COLO829 (cell line): ENCODE measurements at places on chromosomes 11 and 22.

DNA sequence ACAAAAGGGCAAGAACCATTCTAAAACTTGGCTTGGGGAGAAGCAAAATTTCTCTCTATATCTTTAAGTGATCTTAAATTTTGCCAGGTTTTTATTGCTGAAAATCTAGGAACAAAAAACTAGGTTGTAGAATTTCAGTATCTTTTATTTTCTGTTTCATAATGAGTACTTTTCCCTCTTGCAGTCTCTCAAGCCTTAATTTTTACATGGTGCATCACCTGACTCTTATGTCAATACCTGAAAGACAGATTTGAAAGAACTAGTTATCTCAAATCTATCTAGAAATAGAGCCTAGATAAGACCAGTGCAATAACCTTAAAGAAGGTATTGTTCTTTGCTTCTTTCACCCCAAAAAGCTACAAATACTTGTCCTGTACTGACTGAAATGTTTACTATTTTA, 122.1 kb downstream of the TRIM44 start:
- no peak for DNase-seq

GRCh38 chr22:35612903-35613302, 4.2 kb downstream of the MB start:
- no peak for DNase-seq

DNA sequence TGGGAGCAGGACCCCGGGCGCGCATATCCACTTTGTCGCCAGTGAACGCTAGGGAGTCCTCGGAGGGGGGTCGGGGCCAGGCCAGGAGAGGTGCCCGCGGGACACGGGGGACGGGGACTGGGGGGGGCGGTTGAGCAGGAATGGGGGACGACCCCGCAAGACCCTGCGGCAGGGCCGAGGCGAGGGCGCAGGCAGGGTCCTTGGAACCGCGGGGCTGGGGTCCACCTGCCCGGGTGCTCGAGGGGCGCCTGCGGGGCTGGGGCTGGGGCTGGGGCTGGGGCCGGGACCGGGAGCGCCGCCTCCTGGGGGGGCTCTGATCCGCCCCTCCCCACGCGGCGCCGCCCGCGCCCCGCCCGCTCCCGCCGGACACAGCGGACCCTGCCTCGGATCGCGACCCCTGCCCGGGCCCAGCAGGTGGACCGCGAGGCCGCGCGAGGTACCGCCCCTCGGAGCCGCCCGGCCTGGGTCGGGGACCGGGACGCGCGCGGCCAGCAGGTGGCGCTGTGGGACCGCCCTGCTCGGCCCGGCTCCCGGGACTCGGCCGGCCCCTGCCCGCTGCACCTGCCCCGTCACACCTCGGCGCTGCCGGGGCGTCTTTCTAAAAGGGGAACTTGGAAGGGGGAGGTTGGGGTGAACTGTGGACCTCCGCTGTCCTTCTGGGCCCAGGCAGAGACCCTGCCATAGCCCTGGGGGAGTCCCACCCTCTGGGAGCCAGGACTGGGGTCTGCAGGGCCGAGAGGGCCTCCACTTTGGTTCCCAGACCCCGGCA, 11.0 kb downstream of the CRELD2 start:
- peak; percentile 57 for DNase-seq

DNA sequence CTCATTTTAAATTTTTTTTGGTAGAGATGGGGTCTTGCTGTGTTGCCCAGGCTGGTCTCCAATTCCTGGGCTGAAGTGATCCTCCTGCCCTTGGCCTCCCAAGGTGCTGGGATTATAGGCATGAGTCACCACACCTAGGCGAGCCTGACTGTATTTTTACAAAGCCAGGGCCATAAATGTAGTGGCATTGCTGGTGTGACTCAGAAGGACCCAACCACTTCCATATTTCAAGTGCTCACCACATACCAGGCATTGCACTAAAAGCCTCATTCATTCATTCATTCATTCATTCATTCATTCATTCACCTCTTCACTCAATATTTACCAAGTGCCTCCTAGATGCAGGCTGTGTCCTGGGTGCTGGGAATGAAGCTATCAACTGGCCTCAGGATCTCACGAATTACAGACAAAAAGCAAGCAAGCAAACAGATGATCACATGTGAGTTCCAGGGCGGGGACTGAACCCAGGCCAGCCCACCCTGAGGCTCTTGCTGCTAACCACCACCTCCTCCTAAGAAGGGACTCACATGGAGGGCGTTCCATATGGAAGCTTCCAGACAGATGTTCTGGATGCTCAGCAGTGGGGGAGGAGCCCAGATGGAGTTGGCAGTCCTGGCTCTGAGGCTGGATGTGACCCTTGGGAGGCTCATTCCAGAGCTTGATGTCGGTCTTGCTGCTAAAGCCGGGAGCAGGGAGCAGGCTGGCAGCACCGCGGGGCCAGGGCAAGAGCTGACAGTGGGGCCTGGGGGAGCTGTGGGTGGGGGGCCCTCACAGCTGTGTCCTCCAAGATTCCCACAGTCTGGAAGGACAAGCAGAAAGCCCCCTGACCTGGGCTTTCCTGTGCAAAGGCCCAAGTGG, 158.8 kb downstream of the CTTN start:
- no peak for DNase-seq

GRCh38 chr22:48537343-48537680, 1290.4 kb downstream of the BRD1 start:
- no peak for DNase-seq

- DNase-seq, result no peak
Observed at GRCh38 chr11:71130106-71130505, 122.3 kb downstream of the SHANK2 start.

DNA sequence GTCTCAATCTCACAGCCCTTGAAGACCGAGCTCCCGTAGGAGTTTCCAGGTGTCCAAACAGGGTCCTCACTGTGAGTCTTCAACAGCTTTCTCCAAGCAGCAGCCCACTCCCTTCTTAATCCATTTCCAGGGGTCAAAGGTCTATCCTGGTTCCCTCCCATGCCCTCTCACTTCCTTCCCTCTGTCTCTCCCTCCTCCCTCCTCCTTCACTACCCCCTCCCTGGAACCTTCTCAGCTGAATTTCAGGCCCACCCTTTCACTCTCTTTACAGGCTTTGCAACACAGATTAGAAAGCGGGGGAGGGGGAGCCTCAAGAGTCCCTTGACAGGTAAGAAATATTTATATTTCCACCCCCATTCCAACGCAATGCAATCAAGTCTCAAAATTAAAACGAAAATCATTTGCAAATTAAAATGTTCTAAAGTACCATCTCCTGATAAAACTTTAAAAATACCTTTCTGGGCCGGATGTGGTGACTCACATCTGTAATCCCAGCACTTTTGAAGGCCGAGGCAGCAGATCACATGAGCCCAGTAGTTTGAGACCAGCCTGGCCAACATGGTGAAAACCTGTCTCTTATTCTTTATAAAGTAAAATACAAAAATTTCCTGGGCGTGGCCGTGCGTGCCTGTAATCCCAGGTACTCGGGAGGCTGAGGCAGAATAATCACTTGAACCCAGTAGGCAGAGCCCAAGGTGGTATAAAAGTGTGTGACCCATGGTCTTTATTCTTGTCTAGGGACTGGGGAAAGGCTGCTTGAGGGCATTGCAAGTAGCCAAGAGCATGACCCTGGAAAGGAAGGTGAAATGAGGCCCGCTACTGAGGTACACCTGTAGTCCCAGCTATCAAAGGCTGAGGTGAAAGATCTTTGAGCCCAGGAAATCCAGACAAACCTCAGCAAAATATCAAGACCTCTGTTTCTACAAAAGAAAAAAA, 865 bp upstream of the ZNF280A start:
- DNase-seq, result no peak

DNA sequence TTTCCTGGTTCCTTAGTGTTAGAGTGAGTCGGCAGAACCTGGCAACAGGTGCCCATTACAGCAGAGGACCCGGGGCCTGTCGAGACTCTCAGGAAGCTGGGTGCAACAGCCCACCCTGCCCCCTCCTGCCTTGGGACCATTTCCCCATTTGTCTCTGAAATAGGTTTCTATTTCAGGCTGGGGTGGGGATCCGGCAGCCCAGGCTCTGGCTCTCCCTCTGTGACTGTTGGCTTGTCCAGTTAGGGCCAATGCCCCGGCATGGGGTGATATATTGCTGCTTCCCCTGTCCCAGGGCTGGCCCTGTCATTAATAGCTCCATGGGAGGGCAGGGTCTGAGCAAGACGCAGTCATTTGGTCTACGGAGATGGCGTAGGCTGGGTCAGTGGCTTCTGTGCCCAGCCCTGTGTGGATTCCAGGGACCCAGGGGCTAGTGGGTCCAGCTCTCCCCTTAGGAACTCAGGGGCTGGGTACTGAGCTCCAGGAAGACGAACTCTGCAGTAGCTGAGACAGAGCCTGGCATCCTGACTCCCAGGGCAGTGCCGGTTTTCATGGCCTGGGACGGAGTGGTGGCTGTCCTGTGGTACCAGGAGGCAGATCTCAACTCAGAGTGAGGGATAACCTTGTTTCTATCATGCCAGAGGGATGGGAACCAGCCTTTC, 2.7 kb downstream of the P2RY6 start:
- no peak for DNase-seq

DNA sequence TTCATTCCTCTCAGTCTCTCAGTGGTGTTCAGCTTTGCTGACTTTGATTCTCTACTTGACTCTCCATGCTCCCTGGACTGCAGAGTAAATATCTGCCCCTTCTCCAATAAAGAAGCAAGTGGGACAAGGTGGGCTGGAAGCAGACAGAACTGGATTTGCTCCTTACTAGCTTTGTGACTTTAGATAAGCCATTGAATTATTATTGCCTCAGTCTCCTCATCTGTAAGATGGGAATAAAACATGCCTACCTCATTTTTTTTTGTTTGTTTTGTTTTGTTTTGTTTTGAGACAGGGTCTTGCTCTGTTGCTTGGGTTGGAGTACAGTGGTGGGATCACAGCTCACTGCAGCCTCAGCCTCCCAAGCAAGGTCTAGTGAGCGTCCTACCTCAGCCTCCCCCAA, 44.6 kb downstream of the WT1 start:
- no peak for DNase-seq

DNA sequence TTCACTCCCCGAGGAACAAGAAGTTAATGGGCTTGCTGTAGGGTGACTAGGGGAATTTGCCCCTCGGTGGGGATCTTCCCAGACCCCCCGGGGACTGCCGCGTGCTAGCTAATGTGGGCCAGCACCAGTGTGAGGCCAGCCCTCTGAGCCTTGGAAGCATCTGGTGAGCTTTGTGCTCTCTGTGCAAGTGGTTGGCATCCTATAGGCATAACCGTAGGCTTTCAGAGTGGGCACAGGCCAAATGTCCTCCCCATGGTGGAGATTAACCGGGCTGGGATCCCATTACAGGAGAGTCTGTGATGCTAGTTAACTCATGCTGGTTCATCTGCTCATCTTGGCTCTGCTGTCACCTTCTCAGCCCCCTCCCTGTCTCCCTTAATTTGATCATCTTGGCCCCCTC, 125.7 kb downstream of the TRIM29 start:
- DNase-seq, result no peak

DNA sequence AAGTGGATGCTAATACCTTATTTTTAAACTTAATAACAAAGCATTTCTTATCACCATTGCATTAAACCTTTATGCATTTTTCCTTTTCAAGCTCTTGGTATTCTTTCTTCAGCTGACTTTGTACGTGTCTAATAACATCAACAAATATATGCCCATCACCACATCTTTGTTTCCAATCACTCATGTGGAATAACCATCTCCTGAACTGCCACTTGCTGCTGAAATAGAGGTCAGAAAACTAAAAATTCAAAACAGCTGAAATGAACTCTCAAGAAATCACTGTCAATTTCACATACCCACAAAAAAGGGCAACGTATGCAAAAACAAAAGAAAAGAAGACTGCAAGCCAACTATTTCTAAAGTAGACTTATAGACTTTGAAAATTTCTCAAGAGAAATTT, 7.4 kb downstream of the MSANTD4 start:
- DNase-seq, result no peak

DNA sequence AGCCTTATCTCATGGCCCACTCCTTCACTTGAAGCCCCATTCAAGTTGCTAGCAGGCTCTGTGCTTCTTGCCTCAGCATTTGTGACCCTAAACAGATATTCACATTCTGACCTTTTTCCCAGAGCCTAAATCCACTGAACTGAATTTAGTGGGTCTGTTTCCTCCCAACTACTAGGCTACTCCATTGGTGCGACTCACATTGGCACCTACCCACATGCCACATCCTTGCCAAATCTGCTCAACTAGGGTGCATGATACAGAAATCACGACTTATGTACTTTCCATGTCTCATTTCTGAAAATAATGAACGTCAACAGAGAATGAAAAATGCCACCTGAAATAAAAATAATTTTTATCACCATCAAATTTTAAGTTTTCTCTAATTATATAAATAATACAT, 8.4 kb upstream of the MMP12 start:
- no peak for DNase-seq

DNA sequence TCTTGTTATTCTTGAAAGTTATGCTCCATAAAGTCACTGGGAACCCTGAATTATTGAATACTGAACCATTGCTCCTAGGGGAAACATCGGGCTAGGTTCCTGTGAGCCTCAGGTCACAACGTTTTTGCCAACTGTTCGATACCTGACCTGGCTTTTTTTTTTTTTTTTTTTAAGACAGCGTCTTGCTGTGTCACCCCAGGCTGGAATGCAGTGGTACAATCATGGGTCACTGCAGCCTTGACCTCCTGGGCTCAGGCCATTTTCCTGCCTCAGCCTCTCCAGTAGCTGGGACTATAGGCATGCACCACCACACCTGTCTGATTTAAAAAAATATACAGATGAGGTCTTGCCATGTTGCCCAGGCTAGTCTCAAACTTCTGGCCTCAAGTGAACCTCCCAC, 22.5 kb downstream of the LRP5 start:
- DNase-seq, result no peak

GRCh38 chr22:21758091-21758864, 22.7 kb upstream of the YPEL1 start:
- no peak for DNase-seq

DNA sequence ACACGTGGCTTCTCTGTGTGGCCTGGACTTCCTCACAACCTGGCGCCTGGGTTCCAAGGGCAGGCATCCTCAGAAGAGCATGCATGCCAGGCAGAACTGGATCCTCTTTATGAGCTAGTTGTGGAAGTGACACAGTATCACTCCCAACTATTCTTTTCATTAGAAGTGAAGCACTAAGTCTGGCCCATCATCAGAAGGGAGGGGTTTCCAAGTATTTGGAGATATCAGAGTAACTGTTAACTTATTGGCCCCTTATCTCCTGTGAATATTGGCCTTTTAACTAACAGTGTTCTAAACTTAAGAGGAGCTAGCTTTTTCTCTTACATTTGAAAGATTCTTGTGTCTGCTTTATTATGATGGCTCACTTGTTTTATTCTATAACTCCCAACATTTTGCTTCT, 35.5 kb downstream of the FDX1 start:
- DNase-seq, result no peak

GRCh38 chr11:72265951-72266350, 22.0 kb upstream of the PHOX2A start:
- no peak for DNase-seq

DNA sequence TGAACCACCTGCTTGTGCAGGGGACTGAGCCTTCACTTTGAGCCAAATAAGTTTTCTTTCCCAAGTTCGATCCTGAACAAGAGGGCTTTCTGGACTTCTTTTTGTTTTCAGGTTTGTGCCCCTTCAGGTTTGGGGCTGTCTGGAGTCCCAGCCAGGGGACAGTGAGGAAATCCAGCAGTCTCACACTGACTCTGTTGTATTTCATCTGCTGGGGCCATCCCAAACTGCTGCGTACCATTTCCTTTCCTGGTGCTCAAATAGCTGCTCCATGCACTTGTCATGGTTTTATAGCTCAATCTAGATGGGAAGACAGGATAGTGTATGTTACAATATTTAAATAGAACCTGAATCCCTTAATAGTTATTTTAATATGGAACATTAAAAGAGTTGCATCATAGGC, 66.3 kb upstream of the IGLL5 start:
- DNase-seq, result no peak
